Activated CD4-positive, alpha-beta T cell treated with anti-CD3 and anti-CD28 coated beads, Interleukin-2, amount 10 ng/mL, durations not matched to agents 7 days and 5 days (primary cell): ENCODE measurements at places on chromosomes 5 and 9.
A peak's percentile ranks its signal among the peaks of the same experiment; 100 is the strongest.

GRCh38 chr9:20170122-20170521 lies 381.3 kb upstream of the SLC24A2 start:
- no peak for DNase-seq
- no peak overlapping the region for H3K4me3 ChIP-seq
- no peak overlapping the region for H3K27ac ChIP-seq
- peaks cover 35% of the 10 kb centered on the region for H3K27me3 ChIP-seq

DNA sequence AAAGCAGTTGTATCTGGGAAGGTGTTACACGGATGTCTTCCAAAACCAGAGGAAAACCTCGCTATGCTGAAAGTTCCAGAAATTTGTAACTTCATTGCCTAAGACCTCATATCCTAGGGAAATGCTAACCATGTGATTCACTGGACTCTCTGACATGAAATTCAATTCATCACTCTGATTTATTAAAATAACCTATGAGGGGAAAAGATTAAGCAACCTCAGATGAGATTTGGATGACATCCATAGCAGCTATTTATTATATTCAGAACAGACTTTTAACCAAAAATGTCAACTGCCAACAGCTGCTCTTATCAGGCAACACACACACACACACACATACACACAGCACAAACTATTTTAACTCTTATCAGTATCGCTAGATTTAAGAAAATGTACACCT lies 1006.4 kb upstream of the CTNND2 start:
- no peaks in the 10 kb centered on the region for H3K4me1 ChIP-seq
- H3K27ac ChIP-seq = no peak overlapping the region
- DNase-seq = no peak
- H3K27me3 ChIP-seq = no peaks in the 10 kb centered on the region
- H3K36me3 ChIP-seq = no peaks in the 10 kb centered on the region

DNA sequence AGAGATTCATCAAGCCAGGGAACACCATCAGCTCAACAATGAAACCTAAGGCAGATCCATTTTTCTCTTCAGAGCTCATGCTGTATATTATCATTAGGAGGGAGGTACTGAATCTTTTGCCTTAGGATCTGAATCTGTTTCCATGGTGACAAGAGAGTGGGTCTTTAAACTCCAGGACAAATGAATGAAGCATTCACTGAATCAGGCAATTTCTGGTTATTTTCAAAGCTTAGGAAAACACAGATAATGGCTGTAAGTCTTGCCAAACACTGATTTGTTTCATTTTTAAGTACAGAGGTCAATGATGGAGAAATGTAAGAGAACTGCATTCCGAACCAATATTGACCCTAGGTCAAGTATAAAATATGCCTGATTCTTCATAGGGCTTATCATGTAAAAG lies 84.9 kb downstream of the GNA14 start:
- no peaks in the 10 kb centered on the region for H3K27me3 ChIP-seq
- no peaks in the 10 kb centered on the region for H3K36me3 ChIP-seq

GRCh38 chr5:84304599-84304998 lies 80.1 kb downstream of the EDIL3 start:
- H3K27ac ChIP-seq = no peak overlapping the region
- no peaks in the 10 kb centered on the region for H3K36me3 ChIP-seq
- no peak overlapping the region for H3K4me3 ChIP-seq
- H3K27me3 ChIP-seq = no peaks in the 10 kb centered on the region
- no peaks in the 10 kb centered on the region for H3K4me1 ChIP-seq

DNA sequence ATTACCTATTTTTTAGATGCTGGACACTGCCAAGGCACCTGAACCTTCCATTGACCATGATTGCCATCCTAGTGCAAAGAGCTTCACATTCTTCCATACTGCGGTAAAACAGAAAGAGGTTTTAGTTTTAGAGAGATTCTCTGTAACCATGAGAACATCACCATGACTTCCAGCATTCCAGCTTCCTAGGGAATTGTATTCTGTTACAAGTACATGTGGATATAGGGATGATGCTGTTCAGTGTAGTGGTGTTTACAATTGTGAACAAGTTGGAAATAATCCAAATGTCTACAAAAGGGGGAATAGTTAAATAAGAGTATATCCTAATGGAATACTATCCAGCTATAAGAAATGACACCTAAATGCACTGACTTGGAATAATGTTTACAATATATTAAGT lies 22.4 kb downstream of the NIPSNAP3B start:
- H3K4me3 ChIP-seq = no peak overlapping the region
- no peaks in the 10 kb centered on the region for H3K27me3 ChIP-seq
- no peaks in the 10 kb centered on the region for H3K36me3 ChIP-seq

DNA sequence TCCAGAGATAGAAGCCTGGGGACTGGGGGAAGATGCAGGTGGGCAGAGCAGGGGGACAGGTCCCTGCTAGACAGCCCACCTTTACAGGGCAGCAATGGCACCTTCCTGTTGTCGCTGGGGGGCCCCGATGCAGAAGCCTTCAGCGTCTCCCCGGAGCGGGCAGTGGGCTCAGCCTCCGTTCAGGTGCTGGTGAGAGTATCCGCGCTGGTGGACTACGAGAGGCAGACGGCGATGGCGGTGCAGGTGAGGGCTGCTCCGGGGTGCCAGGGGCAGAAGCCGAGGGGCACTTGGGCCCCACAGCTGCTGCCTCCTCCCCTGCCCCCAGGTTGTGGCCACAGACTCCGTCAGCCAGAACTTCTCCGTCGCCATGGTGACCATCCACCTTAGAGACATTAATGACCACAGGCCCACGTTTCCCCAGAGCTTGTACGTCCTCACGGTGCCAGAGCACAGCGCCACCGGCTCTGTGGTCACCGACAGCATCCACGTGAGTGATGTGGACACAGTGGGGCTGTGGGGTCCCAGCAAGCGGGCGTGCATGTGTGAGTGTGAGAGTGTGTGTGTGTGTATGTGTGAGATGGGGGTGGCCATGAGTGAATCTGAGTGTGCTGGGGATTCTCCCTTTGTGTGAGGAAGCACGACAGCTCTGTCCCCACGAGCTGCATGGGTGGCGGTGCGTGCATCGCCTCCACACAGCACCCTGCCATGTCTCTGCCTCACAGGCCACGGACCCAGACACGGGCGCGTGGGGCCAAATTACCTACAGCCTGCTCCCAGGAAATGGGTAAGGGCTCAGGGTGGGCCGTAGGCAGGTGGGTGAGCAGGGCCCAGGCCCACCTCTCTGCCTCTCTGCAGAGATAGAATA lies 28.4 kb downstream of the CDHR2 start:
- H3K36me3 ChIP-seq = no peaks in the 10 kb centered on the region
- no peak overlapping the region for H3K4me3 ChIP-seq
- H3K4me1 ChIP-seq = peaks cover 6% of the 10 kb centered on the region

GRCh38 chr9:1490341-1491232 lies 440.4 kb downstream of the DMRT2 start:
- H3K4me3 ChIP-seq = no peak overlapping the region
- DNase-seq = no peak
- H3K27me3 ChIP-seq = no peaks in the 10 kb centered on the region
- no peaks in the 10 kb centered on the region for H3K4me1 ChIP-seq
- H3K27ac ChIP-seq = no peak overlapping the region

- H3K27me3 ChIP-seq = no peaks in the 10 kb centered on the region
- no peak for DNase-seq
- peaks cover 31% of the 10 kb centered on the region for H3K36me3 ChIP-seq
- peak overlapping the region; percentile 80 for H3K27ac ChIP-seq
These were observed 21.7 kb downstream of the RMI1 start for GRCh38 chr9:84002344-84002743.

GRCh38 chr9:6961845-6962522 lies 204.2 kb downstream of the KDM4C start:
- H3K27me3 ChIP-seq = no peaks in the 10 kb centered on the region
- no peaks in the 10 kb centered on the region for H3K4me1 ChIP-seq
- peaks cover 13% of the 10 kb centered on the region for H3K36me3 ChIP-seq
- no peak for DNase-seq
- H3K4me3 ChIP-seq = no peak overlapping the region
- no peak overlapping the region for H3K27ac ChIP-seq
